ENCODE measurements at places on chromosomes 5 and 9.

GRCh38 chr9:31089549-31090221 lies 1294.8 kb upstream of the ACO1 start:
- no peak for DNase-seq

DNA sequence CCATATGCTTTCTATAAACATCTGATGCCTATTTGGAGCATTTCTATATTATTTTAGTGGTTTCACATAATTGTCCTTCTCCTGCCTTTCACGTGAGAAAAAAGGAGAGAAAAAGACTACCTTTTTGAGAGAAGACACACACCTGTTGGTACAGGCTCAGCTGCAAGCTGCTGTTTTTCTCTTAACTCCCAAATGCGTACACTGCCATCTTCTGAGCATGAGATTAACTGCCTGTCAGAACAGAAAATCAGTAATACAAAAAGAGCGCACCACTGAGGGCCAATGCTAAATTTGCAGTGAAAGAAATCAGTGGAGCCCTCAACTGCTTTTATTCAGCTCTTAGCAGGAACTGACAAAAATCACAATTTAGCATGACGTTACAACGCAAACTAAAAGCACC lies 54.9 kb downstream of the WDR41 start:
- DNase-seq: no peak

GRCh38 chr5:142841511-142842265 lies 71.5 kb downstream of the ARHGAP26 start:
- DNase-seq: no peak

- DNase-seq: no peak
Observed at GRCh38 chr9:96064826-96065481, 189.5 kb downstream of the ERCC6L2 start.

DNA sequence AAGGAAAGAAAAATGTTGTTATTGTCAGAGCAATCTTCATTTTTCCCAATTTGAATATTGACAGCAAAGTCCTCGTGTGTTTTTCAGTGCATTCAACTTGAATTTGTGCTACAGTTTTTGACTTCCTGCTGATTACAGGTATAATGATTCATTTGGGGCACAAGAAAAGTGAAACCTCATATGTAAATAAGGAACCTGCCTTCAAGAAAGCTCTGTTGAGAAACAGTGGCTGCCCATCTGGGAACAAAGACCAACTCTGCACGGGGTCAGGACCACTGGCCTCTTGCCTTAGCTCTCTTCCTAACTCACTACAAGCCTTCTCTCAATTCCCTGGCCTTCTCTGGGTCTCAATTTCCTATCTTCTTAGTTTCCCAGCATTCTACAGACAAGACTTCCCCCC lies 21.0 kb downstream of the TIMD4 start:
- no peak for DNase-seq

DNA sequence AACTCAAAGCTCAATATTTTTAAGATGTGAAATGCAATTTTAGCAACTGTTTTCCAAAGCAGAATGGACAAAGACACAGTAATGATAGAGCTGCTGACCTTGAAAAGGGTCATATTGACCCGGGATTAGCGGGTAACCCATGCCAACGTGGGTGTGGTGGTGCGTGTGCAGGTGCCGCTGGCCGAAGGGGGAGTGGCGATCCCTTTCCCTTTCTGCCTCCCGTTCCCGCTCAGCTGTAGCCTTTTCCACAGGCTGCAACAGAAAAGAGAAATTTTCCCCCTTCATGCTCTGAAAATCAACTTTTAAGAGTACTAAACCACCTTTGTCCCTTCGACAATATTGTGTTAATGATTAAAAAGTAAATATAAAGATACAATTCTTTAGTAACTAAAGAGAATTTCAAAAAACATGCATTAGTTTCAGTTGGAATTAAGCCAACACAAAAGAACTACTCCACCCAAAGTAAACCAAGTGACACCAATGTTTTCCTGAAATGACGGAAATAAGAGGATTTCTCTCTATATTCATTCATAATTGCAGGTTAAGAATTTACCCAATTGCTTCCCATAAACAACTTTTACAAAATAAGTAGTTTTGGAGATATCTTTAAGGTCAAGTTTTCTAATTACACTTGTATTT lies 105.2 kb downstream of the ZNF608 start:
- DNase-seq: no peak

GRCh38 chr5:179061025-179061424 lies 852 bp downstream of the ZNF354C start:
- no peak for DNase-seq

GRCh38 chr9:69104830-69105527 lies 69.1 kb upstream of the TJP2 start:
- DNase-seq: no peak

- no peak for DNase-seq
Observed at GRCh38 chr5:38413696-38414095, 142.8 kb downstream of the LIFR start.

DNA sequence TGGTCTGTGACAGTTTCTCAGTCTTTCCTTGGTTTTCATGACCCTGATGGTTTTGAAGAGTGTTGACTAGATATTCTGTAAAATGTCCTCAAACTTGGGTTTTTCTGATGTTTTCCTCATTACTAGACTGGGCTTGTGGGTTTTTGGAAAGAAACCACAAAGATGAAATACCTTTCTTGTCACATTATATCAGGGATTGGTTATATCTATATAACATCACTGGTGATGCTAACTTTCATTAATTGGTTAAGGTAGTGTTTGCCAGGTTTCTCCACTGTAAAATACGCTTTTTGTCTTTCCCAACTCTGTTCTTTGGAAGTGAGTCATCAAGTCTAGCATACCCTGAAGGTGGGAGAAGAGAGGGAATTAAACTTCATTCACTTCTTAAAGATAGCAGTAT lies 3.3 kb upstream of the IL31RA start:
- DNase-seq: no peak

- no peak for DNase-seq
Observed at GRCh38 chr9:122954253-122954691, 13.5 kb downstream of the RABGAP1 start.

DNA sequence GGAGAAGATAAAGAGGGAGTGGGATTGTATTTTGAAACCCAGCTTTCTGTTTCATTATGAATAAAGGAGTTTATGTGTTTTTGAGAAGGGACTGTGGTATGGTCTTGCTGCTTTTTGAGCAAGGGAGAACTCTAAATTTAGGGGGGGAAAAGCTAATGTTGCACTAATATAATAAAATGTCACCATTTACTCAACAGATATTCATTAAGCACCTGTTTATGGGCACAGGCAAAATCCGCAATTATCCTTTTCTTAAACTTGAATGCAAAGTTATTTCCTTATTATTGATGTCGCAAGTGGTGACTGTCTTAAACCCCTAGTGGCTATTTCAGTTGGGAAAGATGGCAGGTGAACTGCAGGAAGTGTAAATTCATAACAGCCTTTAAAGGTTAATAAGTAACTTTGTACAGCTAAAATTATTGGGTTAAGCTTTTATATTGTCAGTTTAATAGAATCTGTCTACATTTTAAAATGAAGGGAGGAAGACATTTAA lies 1.5 kb downstream of the CDC42SE2 start:
- DNase-seq: peak; percentile 13

DNA sequence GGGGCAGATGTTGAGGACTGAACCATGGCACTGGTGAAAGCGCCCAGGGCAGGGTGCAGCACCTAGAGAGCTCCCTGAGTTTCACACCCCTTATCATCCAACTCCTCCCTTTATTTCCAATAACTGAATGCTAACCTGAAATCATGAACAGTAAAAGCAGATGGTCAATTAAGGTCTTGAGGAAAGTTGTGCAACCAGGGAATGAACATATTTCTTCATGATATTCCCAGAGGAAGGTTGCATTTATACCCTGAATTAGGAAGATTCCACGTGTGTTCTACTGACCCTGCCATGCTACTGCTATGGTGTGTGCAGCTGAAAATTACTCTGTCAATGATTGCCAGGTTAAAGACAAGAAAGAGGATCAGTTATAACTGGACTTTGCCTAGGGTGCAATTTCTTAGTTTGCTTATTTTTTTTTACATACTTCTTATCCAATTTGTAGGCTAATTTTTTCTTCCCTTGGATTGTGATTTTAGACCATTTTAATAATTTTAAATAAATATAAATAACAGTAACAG lies 319.8 kb downstream of the SEMA5A start:
- no peak for DNase-seq

DNA sequence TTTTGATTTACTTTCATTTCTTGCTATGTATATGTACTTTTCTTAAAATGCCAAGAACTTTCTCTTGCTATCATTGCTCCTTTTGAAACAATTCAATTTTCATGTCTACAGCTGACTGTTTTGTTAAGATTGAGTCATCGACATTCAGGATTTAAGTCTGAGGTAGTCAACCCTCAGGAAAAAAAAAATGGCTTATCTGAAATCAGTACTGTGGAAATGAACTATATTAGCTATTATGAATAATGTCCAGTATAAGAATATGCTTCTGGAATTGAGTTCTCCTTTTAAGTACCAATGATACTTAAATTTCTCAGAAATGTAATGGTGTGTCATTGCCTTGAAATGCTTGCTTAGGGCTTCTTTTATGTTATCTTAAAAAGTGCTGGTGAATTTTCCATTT lies 37.9 kb downstream of the TNFAIP8 start:
- DNase-seq: no peak

DNA sequence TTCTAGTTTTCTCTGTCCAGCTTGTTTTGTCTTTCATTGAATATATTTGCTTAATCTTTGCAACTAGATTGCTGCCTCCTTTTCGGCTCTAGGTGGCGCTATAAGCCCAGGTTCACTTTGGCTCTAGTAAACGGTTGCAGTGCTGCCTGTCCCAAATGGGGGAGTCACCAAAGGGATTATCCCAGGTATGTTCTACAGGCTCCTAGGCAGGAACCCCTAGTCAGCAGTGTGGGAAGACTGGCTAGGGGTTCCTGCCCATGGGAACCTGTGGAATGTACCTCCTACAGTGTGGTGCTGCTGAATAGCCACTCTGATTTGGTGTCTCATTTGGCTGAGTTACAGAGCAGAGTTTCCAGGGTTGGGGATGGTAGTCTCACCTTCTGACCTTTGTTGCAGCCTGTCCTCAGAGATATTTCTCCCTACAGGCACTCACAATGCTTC lies 85.2 kb downstream of the ARSB start:
- DNase-seq: no peak

- DNase-seq: no peak
Observed at GRCh38 chr9:135990468-135991429, 29.6 kb upstream of the UBAC1 start.

GRCh38 chr5:100902440-100903038 lies 543 bp downstream of the ST8SIA4 start:
- DNase-seq: no peak

DNA sequence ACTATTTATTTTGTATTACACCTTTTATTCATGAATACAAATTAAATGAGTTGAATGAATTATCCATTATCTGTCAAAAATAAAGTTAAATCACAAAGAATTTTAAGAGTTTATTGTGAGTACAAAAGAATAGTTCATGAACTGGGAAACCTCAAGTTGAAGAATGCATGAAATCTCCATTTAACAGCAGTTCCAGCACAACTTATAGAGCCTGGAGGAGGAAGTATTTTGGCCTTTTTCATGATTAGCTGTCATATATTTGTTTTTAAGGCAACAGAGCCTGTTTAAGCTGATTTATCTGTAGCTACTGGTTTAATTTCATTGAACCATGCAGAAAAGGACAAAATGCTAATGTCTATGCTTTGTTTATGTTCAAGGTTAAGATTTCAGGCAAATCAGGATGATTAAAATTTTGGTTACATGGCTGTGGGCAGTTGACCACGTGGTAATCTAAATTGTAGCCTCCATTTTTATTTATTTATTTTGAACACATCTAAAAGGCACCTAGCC lies 12.2 kb downstream of the SPINK1 start:
- DNase-seq: no peak

- DNase-seq: peak; percentile 60
Observed at GRCh38 chr9:23829580-23830475, 3.8 kb upstream of the ELAVL2 start.

- no peak for DNase-seq
Observed at GRCh38 chr9:76415731-76416130, 21.5 kb upstream of the RFK start.

GRCh38 chr5:20609126-20609525 lies 621.1 kb upstream of the CDH18 start:
- DNase-seq: no peak

- no peak for DNase-seq
Observed at GRCh38 chr9:19989213-19989612, 200.4 kb upstream of the SLC24A2 start.

- DNase-seq: no peak
Observed at GRCh38 chr5:171299851-171300250, 9.2 kb upstream of the TLX3 start.

GRCh38 chr9:68552700-68553476 lies 12.2 kb upstream of the TMEM252 start:
- no peak for DNase-seq

DNA sequence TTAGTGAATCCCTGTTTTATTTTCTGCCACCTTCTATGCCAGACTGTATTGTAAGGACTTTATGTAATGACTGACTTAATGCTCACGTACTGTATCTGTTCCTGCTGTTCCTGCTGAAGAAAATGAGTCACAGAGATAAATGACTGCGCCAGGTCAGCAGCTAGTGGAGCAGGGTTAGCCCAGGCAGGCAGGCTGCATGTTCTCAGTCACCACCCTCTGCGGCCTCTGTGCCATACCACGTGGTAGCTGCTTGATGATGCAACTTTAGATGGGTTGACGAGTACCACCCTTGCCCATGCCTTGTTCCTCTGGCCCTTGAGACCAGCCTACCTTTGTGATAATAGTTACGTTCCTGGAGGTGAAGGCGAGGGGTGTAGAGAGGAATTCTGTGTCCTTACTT lies 161.9 kb downstream of the TRIO start:
- no peak for DNase-seq

GRCh38 chr5:36646507-36647023 lies 40.2 kb downstream of the SLC1A3 start:
- no peak for DNase-seq

GRCh38 chr9:126386088-126386487 lies 59.5 kb downstream of the MVB12B start:
- no peak for DNase-seq

DNA sequence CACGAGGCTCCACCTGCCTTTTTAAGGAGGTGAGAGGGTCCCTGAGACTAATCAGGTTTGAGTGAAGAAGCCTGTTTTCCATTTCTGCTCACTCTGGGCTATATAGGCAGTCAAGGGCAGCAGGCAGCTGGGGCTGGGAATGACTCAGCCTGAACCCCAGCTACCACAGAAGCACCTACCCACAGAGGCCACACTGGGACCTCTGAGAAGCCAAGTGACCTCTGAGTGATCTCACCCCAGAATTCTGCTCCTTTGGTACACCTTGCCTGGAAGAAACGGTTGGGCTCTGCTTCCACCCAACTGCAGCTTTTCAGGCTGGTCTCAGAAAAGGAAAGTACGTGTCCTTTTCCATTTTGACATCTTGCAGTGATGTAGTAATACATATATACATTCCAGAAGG lies 6.8 kb downstream of the FAM219A start:
- no peak for DNase-seq

- no peak for DNase-seq
Observed at GRCh38 chr9:36102742-36103495, 33.6 kb upstream of the GLIPR2 start.

GRCh38 chr9:126775926-126776325 lies 28.9 kb upstream of the ZBTB43 start:
- no peak for DNase-seq

GRCh38 chr5:177426566-177427210 lies at the start of gene GRK6:
Gene GRK6, plus strand, starts transcription at chr5:177426676. Its CDS starts 170 bp downstream, at chr5:177426846.
- DNase-seq: no peak

GRCh38 chr9:98610211-98610610 lies 98.5 kb downstream of the GABBR2 start:
- no peak for DNase-seq
